ENCODE measurements at places on chromosomes 12 and 14.
A peak's percentile ranks its signal among the peaks of the same experiment; 100 is the strongest.

GRCh38 chr14:24321212-24321975 lies 10.1 kb downstream of the LTB4R start:
- DNase-seq = no peak

DNA sequence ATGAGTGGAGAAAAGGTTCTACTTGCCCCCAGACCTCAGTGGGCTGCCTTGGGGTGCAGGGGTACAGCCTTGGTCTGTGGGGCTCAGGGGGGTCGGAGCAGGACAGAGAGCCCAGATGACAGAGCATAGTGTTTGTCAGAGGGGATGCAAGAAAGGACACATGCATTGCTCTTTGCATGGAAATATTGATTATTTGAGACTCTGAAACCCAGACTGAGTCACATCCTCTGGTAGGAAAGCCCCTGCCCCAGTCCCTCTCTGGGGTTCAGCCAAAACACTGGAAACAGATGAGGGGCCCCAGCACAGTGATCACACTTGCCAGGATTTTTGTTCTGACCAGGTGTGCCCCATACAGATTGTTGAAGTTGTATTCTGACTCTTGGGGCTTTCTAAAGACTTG lies 1094.4 kb downstream of the BCL11B start:
- no peak for DNase-seq

DNA sequence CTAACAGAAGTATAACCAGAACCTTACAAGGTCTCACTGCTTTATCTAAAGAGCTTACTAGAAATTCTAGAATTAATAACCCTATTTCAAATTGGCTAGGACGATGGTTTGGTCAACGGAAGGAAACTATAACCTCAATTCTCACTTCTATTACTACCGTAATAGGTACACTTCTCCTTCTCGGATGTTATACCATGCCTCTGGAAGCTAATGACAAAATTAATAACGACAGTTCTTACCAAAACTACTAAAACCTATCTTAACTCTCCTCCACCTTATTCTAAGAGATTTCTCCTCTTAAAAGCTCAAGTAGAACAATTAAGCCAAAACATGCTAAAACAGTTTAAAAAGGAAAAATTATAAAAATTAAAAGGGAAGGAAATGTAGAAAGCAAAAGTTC lies 23.7 kb upstream of the UBC start:
- DNase-seq = no peak

DNA sequence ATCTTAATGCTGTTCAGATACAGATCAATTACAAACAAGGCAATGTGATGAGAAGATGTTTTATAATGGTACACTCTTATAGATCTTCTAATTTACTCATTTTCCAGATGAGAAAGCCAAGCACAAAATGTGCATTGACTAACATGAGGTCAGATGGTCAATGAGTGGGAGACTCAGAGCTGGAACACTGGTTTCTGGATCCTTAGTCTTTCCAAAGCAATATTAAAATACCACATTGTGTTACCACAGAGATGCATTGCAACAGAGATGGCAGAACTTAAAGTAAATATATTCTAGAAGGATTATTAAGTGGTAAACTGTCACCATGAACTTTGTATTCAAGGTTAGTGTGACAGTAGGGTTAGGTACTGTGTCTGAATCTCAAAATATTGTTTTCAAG lies 113.6 kb downstream of the SLC15A5 start:
- DNase-seq = no peak

DNA sequence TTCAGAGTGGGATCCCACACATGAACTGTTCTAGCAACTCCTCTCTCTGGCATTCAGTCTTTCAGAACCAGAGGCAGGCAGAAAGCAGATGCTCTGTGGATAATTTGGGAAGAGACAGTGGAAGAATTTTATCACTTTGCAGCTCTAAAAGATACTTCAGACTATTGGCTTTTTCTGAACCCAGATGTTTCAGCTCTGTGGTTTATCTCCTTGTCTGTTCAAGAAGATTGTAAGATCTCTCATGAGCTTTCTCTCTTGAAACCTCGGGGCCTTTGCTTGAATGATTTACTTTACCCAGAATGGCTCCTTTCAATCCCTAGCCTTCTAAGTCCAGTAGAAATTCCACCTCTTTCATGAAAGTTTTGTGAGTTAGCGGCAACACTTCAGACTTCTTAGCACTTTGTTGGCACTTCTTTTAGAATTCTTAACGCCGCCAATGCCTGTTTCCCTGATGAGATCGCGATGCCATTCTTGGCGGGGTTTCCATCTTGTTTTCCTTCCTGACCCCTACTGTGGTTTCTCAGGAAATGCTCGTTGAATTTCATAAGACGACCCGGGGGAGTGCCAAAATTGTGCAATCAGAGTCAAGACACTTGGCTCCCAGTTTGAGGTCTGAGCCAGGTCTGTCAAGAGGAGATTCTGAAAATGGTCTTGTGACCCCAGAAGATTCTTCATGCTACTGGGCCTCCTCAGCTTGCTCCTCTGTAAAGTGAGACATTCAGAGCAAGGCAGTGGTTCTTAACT lies 107.0 kb upstream of the PRICKLE1 start:
- peak; percentile 6 for DNase-seq

- no peak for DNase-seq
Measured at GRCh38 chr14:92322516-92322915, 449 bp upstream of the SLC24A4 start.

GRCh38 chr12:15701206-15701605 lies 88.0 kb downstream of the EPS8 start:
- peak; percentile 46 for DNase-seq

GRCh38 chr12:4794491-4794890 lies 74.3 kb downstream of the GALNT8 start:
- no peak for DNase-seq

DNA sequence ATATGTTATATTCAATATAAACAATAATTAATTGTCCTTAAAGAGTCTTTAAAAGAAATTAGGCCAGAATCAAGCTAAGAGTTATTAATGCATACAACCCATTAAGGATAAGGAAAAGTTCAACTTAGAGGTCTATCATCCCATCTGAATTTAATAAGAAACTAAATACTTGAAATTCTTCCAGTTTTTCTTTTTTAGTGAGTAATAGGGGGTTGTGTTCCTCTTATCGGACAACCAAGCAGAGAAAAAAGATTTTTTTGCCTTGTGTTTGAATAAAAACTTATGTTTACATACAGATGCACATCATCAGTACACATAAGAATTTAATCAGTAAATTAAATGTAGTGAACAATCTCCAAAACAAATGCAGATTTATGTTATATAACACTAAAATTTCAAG lies 32.5 kb downstream of the PAWR start:
- no peak for DNase-seq

DNA sequence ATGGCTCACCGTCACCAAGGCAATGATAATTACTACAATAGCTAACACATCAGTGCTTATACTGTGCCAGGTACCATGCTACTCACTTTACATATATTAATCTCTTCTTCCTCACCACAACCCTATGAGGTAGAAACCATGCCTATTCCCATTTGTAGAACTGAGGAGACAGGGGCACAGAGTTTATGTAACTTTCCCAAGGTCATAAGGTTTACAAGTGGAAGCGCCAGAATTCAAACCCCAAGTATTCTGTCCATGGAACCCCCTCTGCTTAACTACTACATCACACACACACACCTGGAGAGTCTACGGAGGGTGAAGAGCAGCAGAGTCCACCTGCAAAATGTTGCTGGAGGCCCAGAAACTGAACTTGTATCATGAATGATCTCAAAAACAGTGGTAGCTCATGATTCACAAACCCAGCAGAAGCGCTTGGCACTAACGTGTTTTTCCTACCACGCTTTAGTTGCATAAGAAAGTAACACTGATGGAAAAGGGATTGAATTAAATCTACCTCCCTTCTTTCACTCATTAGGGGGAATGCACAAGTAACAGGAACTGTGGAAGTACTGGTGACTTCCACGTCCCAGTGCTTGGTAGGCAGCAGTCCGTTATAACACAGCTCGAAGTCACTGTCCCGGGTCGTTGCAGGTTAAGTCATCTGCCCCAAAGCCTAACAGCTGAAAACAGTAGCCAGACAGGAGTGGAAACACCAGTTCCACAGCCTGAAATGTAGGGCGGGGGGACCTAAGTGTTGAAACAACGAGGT lies 2.0 kb downstream of the ITPR2 start:
- DNase-seq = no peak

- DNase-seq = peak; percentile 75
Measured at GRCh38 chr12:1117970-1118563, 127.0 kb downstream of the ERC1 start.

GRCh38 chr14:89325299-89325883 lies 91.6 kb downstream of the FOXN3 start:
- DNase-seq = no peak

- DNase-seq = peak; percentile 1
Measured at GRCh38 chr14:86532219-86532618, 1002.3 kb downstream of the FLRT2 start.

- no peak for DNase-seq
Measured at GRCh38 chr14:82786483-82786880, 1252.8 kb upstream of the SEL1L start.

- DNase-seq = no peak
Measured at GRCh38 chr14:65548878-65549277, 136.3 kb downstream of the FUT8 start.

DNA sequence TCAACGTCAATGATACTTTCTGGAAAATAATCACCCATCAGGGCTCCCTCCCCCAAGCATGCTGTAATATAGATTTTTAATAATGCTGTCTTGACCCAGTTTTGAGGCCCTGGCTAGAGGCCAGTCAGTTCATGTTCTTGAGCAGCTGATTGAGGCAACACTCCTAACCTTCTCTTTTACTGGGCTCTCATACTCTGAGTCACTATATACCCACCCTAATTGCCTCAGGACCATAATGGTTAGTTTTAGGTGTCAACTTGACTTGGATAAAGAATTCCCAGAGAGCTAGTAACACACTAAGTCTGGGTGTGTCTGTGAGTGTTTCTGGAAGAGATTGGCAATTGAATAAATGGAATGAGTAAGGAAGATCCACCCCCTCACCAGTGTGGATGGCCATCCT lies 527.0 kb upstream of the ATP2B1 start:
- no peak for DNase-seq

DNA sequence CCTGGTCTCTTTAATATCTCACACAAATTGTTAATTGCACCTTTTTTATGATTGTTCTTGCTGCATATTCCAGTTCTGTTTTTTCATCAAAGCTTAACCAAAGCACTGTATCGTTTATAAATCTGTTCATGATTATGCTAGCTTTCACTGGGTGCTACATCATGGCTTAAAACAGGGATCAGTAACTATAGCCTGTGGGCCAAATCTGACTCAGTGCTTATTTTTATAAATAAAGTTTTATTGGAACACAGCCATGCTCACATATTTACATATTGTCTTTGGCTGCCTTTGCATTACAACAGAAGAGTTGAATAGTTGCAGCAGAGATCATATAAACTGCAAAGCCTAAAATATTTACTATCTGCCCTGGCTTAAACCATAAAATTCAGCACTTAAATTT lies 183.4 kb upstream of the NRXN3 start:
- DNase-seq = no peak

- DNase-seq = no peak
Measured at GRCh38 chr14:104092931-104093365, 7.4 kb downstream of the ASPG start.

DNA sequence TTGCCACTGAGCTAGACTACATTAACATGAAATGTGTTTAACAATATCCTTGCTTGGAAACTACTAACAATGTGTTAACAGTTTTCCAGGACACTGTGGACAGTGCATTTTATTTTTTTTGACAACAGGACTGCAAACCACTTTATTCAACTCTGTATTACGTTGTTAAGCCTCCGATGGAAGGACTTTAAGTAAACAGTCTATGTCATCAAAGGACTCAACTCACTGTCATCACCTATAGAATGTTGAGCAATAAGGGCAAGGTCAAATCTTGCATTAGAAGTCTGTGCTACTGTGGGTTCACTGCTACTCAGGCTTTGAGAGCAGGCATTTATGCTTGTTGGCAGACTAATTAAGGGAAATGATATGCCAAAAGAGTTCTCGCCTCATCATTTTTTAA lies 483.7 kb downstream of the FLRT2 start:
- DNase-seq = peak; percentile 49

GRCh38 chr14:106848330-106849121 lies 1322.1 kb downstream of the TMEM121 start:
- DNase-seq = no peak

DNA sequence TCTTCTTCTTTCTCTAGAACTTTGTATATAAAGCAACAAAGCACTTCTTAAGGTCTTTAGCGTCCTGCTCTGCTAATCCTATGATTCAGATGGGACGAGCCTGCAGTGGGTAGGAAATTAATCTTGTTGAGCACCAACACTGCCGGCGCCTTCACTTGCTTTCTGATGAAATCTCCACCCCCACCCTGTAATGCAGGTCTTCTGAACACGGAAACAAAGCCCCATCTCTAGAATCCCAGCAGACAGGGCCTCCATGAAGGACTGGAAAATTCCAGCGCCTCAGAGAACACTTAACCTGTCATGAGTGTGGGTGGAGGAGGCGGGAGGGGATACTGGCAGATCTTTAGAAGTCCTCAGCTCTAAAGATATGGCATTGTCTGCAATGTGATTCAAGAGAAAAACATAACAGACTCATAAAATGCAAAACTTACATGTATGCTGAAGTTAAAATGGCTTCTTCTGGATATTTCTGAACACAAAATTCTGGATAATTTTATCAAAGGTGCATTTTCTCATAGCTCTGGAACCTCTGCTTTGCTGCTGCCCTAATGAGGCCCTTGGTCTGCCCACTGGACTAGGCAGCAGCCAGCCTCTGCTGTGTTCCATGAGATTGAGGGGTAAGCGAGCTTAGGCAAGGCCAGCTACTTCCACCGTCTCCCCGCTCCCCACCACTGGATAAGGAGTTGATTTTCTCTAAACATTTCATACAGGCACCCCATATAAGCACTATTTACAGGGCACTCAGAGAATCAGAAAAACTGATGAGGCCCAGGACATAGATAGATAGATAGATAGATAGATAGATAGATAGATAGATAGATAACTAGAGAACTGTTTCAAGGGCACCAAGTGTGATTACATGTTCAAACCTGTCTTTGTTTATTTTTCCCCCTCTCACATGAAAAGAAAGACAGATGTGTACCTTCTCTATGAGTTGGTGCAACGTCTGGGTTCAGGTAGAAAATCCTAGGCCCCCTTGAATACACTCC lies 43.1 kb downstream of the ZFP36L1 start:
- no peak for DNase-seq

GRCh38 chr12:78316631-78317468 lies 486.2 kb downstream of the NAV3 start:
- no peak for DNase-seq

GRCh38 chr12:64009321-64010068 lies 165.0 kb downstream of the SRGAP1 start:
- DNase-seq = no peak

DNA sequence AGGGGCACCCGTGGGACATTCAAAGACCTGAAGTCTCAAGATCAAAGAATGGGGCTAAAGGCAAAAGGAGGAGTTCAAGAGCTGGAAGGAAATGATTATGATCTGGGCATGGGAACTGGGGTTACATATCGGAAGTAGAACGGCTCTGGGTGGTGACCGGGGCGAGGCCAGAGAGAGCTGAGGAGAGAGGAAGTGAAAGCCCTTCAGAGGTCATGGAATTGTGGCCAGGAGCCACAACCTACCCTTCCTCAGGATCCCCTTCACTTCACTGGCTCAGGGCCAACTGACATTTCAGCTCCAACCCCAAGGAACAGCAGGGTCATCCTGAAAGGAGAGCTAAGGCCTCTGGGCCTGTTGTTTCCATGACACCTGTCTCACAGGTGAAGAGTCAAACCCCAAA lies 57.8 kb downstream of the GALNT16 start:
- no peak for DNase-seq
